Stimulated activated CD4-positive, alpha-beta T cell treated with anti-CD3 and anti-CD28 coated beads, Interleukin-2, amount 100 ng/mL, for 24 hours (primary cell): ENCODE measurements at places on chromosomes 2 and 18.

- DNase-seq: no peak
These were observed 693 bp downstream of the ORC2 start for GRCh38 chr2:200962811-200963123.

GRCh38 chr18:3340682-3341097 lies 78.8 kb downstream of the MYL12B start:
- no peak for DNase-seq

DNA sequence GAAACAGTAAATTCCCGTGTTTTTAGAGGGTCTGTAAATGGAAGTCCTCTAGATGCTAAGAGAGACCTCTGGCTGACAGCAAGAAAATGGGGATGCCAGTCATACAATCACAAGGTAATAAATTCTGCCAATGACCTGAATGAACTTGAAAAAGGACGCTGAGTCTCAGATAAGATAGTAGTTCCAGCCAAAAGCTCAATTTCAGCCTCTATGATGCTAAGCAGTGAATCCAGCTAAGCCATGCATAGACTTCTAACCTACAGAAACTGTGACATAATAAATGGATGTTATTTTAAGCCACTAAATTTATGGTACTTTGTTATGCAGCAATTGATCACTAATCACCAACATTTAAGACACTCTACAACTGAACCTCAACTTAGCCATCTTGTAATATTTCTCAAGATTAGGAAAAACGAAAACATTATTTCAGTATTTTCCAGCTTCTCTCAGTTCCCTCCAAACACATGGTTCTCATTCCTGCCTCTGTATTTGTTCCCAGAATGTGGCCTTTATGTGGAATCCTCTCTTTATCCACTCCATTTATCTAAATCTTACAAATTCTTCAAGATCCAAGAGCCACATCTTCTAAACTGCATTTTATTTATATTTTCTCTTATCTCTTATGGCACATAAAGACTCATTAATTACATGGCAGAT lies 331.1 kb downstream of the GULP1 start:
- no peak for DNase-seq

- DNase-seq: no peak
These were observed 45.2 kb upstream of the RAB6C start for GRCh38 chr2:129934044-129934822.
